Natural killer cell treated with Interleukin-12 subunit alpha and Interleukin-12 subunit beta and Interleukin-15 and Interleukin-18, amount 100 ng/mL, for 72 hours (primary cell): ENCODE measurements at places on chromosomes 3 and 15. TPM values are rescaled to one million over a fixed set of nuclear protein-coding genes. Genes with fewer than 3 reads are reported as not detected.

Gene CASR
- not detected for total RNA-seq

Gene ILDR1
- total RNA-seq = not detected

Gene PLSCR2
- total RNA-seq = not detected

Gene SLC28A2
- total RNA-seq = not detected

DNA sequence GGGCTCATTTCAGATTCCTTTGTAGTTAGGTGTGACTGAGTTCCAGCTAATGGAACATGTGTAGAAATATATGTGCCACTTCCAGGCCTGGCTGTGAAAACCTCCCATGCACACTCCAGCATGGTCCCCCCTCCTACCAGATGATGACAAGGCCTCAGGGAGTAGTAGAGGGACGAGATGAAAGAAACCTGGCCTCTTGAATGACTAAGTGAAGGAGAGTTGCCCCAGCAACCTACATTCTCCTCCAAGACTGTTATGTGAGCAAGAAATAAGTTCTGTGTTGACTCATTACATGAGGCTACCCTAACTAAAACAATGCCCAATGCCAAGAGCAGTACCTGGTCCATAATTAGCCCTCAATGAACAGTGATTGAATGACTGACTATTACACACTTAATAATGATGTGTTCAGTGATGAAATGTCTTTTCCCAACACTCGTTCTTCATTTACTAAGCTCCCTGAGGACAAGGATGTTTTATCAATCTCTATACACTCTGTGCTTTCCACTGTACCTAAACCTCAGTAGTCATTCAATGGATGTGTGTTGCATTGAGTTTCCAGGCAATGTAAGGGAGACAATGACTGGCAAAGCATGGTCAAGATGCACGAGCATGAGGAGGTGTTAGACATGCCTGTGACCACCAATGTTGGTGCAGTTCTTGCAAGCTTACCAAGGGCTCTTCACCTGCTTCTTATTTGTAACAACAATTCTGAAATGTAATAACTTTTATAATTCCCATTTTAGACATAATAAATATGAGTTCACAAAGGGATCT is 62.0 kb upstream of the BCL6 start:
- DNase-seq = no peak

- DNase-seq = no peak
Measured at GRCh38 chr15:73600413-73601335, 32.5 kb downstream of the NPTN start.

- no peak for DNase-seq
Measured at GRCh38 chr15:93129702-93130488, 40.9 kb upstream of the RGMA start.

DNA sequence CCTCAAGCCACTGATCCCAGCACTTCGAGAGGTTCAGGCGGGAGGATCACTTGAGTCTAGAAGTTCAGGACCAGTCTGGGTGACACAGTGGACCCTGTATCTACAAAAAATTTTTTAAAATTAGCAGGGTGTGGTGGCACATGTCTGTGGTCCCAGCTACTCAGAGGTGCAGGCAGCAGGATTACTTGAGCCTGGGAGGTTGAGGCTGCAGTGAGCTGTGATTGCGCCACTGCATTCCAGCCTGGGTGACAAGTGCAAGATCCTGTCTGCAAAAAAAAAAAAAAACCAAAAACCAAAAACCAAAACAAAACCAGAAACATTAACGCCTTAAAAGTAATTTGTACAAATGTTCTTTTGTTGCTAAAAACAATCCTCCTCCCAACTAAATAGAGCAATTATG is 27.9 kb upstream of the SLC12A8 start:
- DNase-seq = peak; percentile 63

DNA sequence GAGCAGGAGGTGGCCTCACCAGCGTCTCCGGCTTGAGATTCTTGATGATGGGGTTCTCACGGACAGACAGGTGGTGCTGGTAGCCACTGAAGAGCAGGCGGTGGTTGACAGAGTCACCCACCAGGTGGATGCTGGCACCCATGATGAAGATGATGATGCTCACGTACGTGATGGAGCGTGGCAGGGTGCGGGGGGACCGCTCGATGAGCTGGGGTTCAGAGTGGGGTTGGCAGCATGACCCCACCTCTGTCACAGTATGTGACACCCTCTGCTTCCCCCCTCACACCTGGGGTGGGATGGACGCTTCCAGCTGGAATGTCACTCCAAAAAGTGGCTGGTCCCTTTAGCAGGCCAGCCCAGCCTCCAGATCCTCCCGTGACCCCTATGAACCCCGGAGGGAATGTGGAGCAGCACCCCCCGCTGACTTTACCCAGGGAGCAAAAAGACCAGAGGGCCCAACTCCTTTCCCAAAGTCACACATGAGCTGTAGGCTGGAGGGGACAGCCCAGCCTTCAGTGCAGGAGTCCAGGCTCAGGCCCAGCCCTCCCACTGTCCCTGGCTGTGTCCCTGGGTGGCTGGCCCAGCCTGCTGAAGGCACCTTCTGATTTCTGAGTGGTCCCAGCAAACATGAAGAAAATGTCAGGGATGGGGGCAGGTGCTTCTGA is 6.7 kb upstream of the CALML4 start:
- DNase-seq = no peak

- no peak for DNase-seq
Measured at GRCh38 chr3:167728176-167728575, 6.5 kb downstream of the PDCD10 start.

- DNase-seq = no peak
Measured at GRCh38 chr15:65329288-65329983, 25.0 kb downstream of the RNU5B-1 start.

DNA sequence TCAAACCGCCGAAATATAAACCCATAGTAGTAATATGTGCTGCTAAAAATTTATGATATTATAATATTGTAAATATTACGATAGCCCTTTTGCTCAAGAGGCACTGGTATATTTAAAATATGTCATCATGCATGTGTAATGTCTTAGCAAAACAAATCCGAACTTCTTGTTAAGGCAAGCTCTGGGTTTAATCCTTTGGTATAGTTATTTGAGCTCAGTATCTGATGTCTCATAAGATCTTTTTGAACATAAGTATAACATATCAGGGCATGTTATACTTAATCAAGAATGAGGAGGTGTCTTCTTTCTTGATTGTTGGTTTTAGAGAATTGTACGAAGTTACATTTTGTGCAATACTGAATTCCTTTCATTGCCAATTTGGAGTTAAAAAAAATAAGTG is 154.1 kb upstream of the CBLB start:
- no peak for DNase-seq

DNA sequence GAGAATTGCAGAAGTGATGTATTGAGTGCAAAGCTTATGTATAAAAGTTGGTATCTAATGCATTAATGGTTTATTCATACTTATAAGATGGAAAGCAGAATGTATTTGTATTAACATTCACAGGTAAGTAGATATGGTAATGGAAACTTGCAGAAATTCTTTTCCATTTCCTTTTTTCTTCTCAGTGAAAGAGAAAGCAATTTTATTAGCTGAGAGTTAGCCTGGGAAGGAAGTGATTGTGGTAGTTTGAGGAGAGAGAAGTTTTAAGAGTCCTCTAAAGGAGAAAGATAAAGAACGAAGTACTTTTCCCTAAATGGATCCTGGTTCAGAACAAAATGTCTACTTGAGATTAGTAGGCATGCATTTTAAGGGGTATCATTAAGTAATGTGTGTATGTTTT is 60.1 kb upstream of the OSTN start:
- no peak for DNase-seq

GRCh38 chr15:90851114-90851513 is 17.3 kb upstream of the FURIN start:
- DNase-seq = peak; percentile 79

DNA sequence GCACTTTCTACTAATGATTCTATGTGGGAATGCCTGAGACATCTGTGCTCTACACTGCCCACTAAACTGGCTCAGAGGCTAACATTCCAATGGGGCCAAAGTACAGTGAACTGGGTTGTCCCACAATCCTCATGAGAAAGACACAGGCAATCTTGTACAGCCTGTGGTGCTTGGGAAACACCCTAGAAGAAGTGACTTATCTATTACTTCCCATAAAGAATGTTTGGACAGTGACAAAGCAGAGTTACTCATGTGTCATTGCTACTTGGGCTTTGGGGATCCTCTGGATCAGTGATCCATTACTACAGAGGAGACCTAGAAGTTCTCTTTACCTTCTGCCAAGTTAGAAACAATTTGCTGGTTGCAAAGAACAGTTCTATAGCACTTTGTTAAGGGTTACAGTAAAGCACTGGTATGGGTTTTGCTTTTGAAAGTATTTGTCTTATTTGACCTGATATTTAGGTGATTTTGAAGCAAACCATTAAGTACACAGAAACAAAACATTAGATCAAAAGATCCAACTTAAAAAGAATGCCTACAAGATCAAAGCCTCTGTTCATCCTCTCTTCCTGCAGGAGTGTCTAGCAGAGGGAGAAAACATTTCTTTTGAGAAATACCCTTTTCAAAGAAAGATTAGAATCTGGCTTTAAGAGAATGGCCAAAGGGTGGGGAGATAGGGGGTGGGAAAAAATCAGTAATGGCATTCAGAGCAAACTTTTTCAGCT is 75.8 kb downstream of the CTNNB1 start:
- DNase-seq = no peak

DNA sequence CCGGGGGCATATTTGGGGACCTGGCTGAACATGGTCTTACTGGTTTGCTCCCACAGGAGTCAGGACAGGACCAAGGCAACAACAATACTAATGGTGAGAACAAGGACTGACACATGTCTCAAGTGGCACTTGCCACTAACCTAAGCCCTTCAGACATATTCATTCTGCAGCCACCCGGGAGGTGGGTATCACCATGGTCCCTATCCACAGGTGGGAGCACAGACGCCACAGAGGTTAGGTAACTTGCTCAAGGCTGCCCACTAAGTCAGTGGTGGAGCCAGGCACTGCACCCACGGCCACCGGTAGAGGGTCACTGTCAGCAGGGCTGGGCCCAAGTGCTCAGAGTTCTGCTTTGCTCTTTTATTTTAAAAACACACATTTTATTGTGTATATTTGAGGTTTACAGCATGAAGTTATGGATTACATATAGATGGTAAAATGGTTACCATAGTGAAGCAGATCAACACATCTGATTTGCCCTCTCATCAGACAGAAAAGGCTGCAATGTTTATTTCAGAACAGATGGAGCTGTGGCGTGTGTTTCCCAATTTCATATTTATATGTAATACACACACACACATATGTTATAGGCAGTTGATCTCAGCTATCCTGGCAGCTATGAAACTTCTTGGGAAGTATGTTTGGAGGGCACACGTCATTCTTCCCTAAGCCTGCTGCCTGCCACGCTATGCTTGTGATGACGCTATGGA is 30.0 kb upstream of the SLC41A3 start:
- peak; percentile 42 for DNase-seq

GRCh38 chr15:90188914-90189748 is 12.0 kb upstream of the SEMA4B start:
- DNase-seq = no peak

DNA sequence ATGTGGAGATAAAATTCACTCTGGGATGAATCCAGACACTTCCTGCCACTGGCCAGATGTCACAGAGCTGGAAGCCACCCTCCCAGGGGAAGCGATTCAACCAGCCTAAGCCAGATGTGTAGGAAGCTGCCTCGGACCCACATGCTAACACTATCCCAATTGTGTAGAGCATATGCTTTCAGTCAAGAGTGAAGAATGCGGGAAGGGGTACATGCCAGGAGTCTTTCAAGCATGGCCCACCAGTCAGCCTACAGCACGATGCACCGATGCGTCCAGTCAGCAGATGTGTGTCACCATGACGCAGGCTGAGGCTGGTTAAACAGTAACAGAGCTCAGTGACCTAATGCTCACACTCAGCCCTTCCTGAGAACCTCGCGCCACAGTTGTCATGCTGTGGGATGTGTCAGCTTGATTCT is 38.8 kb upstream of the BNC1 start:
- DNase-seq = no peak

- DNase-seq = no peak
Measured at GRCh38 chr3:37816271-37816670, 45.4 kb upstream of the CTDSPL start.

DNA sequence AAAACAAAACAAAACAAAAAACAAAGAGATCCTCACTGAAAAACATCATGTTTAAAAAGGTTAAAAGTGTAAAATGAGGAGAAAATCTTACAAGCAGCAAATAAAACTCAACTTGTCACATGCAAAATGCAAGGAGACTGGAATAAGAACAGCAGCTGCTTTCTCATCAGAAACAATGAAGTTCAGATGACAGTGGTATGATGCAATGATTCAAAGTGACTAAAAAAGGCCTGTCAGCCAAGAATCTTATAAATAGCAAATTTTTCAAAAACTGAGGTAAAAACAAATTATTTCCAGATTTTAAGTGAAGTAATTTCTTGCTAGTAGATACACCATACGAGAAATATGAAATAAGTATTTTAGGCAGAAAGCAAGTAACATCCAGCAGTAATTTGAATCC is 68.6 kb upstream of the EPHA3 start:
- no peak for DNase-seq

DNA sequence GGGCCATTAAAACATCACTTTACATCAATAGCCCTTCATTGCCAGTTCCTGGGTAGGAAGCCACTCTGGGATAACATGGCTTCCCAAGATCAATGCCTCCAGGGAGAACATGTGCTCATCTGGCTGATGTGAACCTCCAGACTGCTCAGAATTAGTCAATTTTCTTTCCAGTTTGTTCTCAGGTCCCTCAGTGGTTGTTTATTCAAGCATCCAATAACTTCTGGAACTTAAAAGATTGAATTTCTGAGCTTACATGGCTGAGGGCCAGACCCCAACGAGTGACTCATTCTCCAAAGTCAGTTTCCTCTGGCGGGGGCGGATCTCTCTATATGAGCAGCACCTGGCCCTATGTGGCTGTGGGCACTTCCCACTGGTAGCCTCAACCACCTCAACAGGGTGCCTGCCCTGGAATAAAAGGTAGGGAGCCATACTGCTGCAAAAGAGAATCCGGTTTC is 34.0 kb downstream of the LYZL4 start:
- no peak for DNase-seq
